ENCODE measurements at places on chromosomes 2 and 18. TPM values are rescaled to one million over a fixed set of nuclear protein-coding genes. Genes with fewer than 3 reads are reported as not detected.

CDH20 gene
- total RNA-seq, result 0.83 TPM

SERPINB10 gene
- total RNA-seq, result not detected

IL36A gene
- total RNA-seq, result not detected

ACMSD gene
- total RNA-seq, result not detected

DSG3 gene
- total RNA-seq, result not detected

KCTD1 gene
- 6.3 TPM for total RNA-seq
